ENCODE measurements at places on chromosomes 6 and 20. TPM values are rescaled to one million over a fixed set of nuclear protein-coding genes. Genes with fewer than 3 reads are reported as not detected.

Gene FOXP4
- total RNA-seq = 11.0 TPM

Gene UQCC2
- 19.6 TPM for total RNA-seq

Gene MUCL3
- total RNA-seq = not detected

- no peak for DNase-seq
Measured at GRCh38 chr6:104630955-104631354, 228.8 kb downstream of the HACE1 start.

- DNase-seq = peak; percentile 69
Measured at GRCh38 chr6:26233649-26234420, 131.2 kb upstream of the BTN3A2 start.

DNA sequence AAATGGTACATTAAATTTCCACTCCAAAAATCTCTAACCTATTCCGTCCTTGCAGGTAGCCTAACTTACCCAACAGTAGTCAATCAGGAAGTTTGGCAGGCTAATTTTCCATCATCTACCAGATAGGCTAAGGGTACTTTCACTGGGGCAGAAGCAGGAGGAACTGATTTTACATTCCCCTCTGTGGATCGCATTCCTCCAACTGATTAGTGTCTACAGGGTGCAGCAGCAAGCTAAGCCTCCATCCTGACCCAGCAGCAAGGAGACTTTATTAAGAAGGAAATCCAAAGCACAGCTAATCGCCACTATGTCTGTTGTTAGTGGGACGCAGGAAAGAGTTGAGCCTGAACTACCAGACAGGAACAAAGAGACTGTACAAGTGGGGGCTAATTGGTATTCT lies 143.2 kb upstream of the RUNX2 start:
- no peak for DNase-seq

GRCh38 chr20:43187476-43188233 lies 2.1 kb downstream of the PTPRT start:
- DNase-seq = peak; percentile 74

- DNase-seq = no peak
Measured at GRCh38 chr20:62477669-62478455, 2.1 kb upstream of the GATA5 start.

GRCh38 chr6:134026597-134026996 lies 25.8 kb downstream of the SLC2A12 start:
- DNase-seq = no peak

DNA sequence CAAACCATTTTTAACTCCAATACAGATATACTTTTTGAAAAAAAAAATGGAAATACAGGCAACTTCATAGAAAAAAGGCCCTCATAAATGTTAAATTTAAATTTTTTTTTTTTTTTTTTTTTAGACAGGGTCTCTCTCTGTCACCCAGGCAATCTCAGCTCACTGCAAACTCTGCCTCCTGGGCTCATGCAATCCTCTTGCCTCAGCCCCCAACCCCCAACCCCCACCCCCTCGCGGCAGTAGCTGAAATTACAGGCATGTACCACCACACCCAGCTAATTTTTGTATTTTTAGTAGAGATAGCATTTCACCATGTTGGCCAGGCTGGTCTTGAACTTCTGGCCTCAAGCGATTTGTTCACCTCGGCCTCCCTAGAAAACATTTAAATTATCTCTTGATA lies 12.8 kb upstream of the ULBP3 start:
- DNase-seq = no peak

- DNase-seq = no peak
Measured at GRCh38 chr6:165811512-165811911, 148.5 kb upstream of the PDE10A start.

DNA sequence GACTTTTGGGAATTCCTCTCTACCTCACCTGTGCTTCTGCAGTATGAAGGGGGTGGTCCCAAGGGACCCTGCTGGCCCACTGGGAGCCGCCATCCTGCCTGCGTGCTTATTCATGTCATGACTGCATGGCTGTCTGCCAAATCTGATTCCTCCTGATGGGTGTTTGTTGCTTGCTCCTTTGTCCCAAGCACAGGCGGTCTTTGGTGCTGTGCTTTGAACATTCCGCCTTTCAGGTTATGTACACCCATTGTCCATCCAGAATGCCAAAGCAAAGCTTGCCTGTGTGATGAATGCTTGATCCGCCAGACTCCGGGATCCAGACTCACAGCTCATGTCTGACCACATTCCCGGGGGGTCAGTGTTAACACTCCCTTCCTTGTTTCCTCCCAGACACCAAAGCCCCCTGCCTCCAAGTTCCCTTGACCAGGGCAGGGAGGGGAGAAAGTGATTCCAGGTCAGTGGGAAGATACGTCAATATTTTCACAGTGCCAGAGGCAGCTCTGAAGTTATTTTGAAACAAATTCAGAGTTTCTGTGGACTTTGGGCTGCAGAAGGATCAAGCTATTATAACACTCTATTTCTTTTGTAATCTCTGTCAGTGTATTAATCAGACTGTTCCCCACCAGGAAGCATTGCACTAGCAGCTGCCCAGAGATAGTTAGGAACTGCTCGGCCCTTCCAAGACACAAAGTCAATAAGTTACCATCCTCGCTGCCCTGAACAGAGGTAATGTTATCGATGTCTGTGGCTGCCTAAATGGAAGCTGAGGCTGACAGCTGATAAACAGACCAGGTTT lies 9.5 kb downstream of the DAAM2 start:
- DNase-seq = no peak

- DNase-seq = no peak
Measured at GRCh38 chr6:116948533-116949304, 71.7 kb downstream of the RFX6 start.

DNA sequence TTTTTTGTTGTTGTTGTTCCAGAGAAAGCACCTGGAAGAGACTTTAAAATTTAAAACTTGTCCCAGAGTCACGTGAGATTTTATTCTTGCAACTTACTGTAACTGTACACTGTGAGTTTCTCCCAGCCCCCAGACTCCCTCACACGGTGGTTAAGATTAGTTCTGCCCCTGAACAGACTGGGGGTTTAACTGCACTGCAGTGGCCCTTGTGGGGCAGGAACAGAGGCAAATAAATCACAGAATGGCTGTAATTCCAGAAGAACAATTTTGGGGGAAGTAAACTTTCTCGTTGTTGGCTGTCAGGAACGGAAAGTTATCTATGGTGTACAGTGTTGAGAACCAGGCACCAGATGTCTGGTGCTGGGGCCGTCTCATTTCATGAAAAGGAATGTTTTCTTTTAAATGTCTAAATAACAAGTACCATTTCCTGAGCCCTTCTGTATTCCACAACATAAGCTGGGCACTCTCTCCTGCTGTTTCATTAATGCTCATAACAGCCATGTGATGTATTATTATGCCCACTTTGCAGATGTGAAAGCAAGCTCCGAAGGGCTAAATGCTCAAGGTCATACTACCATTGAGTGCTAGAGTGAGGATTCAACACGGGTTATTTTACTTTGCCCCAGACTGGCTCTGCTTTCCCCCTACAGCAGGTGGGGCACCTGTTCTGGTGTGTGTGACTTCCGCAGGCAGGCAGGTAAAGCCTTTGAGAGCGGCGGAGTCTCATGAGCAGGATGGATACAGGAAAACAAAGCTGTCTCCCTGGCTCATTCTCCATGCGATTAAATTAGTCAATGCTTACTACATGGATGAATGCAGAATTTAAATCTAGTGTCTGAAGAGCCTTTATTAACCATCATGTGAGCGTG lies 30.5 kb downstream of the CNKSR3 start:
- DNase-seq = no peak

DNA sequence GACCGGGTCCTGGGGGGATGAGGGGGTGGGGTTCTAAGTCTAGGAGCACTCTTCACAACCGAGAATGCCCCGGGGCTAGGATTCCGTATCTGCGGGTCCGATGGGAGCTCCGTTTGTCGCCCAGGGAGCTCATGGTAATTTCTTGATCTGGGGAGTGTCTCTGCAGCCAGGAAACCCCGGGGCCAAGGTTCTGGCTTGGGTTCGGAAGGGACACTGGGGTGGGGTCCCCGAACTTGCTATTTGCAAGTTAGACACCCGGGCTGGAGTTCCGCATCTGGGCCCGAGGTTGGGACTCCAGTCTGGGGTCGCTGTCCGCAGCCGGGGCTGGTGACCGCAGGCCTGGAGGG lies 397 bp downstream of the PEDS1 start:
- no peak for DNase-seq

DNA sequence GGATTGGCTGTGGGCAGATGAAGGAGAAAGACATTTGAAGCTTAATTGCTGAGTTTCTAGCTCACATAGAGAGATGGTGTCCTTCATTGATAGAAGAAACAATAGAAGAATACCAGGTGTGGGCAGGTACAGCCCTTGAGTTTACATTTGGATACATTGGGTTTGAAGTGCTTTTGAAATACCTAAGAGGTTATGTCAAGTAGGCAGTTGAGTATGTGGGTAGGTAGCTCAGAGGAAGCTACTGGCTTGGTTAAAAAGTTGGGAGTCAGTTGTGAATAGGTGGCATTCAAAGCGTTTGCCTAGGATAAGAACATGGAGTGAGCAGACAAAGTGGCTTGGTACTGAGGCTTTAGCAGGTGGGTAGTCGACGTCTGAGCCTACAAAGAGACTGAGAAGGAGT lies 25.0 kb downstream of the NDUFAF5 start:
- no peak for DNase-seq

DNA sequence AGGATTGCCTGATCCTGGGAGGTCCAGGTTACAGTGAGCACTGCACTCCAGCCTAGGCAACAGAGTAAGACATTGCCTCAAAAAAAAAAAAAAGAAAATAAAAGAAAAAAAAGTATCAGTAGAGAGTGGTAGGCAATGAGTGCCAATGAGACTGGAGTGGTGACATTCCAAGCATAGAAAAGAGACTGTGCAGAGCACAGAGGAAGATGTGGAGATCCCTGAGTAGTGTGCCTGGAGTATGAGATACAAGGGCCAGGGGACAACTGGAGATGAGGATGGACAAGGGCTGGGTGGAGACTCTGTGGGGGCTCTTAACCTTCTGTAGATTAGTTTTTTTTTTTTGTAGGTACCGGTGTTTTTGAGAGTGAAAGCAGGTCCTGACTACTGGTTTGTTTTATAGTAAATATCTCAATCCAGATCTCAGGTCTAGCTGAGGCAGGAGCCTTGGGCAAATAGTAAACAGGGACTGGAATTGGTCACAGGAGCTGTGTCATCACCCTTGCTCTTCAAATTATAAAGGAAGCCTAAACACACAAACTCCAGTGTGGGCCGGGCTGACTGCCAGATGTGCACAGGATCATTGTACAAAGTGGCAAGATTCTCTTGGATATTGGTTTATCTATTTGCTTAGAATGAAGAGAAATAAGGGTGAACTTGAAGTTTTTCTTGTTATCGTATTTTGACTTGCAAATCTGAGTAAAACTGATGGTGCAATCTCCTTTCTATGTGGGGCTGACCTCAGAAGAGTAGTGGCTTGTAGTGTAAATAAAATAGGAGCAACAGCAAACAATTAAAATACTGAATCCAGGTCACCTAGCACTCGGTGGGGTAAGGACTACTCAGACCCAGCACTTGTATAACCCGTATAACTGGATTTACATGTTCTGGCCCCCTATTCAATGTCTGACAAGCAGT lies 144.9 kb downstream of the SOX4 start:
- peak; percentile 55 for DNase-seq
